Myocyte (in vitro differentiated cells): ENCODE measurements at places on chromosomes 11 and 22. TPM values are rescaled to one million over a fixed set of nuclear protein-coding genes. Genes with fewer than 3 reads are reported as not detected.
A peak's percentile ranks its signal among the peaks of the same experiment; 100 is the strongest.

- peak; percentile 9 for DNase-seq
Observed at GRCh38 chr11:14905104-14906033, 13.3 kb upstream of the CYP2R1 start.

The MS4A4A gene
- total RNA-seq, result not detected in 2 replicates

DNA sequence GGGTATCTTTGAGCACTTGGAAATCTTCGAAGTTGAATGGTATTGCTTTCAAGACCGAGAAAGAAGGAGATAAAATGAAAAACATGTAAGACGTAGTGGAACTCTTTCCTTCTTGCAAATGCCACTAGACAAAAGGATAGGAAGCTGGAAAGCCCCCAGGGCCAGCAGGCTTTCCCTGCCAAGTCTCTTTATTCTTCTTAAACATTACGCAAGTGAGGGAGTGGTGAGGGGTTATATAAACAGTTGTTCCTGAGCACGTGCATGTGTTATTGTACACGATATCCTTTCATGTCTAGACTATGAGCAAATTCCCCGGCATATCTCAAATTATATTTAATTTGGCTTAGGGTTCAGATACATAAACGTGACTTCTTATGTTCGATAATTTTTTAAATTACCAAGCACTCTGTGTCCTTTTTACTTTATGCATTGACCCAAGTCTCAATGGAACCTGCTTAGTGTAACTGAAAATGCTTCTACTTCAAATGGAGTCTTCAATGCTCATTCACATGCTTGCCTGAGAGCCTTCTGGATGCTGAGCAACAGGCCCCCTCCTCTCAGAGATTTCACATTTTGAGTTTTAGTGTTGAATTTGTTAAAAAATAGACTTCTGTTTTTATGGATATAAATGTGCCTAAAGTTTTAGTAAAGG, 59.0 kb downstream of the PPP2R1B start:
- peak; percentile 8 for DNase-seq

The ARHGAP8 gene
- total RNA-seq, result 0.13 and 1.9 TPM in 2 replicates

DNA sequence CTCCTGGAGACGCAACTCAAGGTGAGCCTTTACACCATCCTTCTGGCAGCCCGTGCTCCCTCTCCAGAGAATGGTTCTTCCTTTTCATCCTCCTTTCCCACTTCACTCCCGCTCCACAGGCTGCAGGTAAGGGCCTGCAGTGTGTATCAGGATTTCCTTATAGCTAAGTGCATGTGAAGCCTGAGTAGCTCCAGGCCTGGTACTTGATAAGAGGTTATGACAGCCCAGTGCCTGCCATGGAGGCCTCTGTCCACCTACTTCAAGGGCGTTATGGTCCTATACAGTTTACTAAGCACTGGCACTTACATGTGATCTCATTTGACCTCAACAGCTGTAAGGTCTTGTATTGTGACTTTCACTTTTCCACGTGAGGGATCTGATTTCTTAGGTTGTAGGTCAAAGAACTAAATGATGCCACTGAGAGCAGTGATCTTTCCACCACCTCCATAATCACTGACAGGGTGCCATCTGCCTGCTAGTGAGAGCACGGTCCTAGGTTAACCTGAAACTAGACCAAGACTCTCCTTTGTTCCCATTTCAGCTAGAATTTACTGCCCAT, 18.1 kb downstream of the SSH3 start:
- DNase-seq, result peak; percentile 7

DNA sequence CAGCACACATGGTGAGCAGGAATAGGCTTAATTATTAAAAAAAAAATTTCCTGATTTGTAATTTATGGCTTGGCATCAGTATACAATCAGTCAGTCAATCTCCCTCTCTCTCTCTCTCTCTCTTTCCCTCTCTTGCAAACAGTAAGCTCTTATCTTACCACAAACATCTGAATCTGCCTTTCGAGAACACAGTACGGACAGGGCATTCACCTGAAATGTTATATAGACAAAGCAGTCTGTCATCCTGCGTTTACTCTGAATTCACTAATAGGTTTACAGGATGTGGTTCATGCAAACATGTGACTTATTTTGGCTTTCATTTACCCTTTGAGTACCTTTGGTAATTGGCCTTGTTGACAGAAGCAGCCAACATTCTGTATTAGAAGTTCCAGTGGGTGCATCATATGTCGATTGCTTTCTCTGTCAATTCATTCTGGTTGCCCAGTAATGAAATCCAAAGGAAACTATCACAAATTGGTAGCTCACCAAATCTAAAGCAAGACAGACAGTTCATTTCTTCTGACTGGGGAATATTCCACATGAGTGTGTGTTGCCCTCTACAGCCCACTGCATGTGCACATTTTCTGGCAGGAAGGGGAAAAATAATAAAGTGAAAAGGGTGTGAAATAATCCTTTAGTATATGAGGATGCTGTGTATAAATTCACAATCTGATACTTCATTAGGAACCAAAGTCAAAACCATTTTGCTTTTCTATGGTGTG, 1058.2 kb downstream of the LRRC4C start:
- DNase-seq, result no peak

DNA sequence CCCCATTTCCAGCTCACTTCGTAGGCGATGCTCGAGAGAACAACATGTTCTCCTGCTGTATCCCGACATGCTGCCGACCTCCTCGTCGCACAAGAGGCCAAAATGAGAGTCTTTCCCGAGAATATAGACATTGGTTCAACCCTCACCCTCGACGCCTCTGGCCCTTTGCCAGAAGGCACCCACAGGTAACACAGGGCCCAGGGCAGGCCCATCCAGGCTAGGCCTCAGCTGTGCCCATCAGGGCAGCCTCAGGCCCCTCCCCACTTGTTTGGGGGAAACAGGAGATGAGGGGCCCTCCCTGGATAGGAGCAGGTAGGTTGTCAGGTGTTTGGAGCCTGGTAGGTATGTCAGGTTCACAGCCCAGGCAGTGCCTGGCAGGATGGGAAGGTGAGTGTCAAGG, 2.7 kb upstream of the RGL4 start:
- DNase-seq, result no peak

The KLHL22 gene
- 31.5 and 46.3 TPM in 2 replicates for total RNA-seq

The GNG3 gene
- not detected in 2 replicates for total RNA-seq

GRCh38 chr11:132576706-132577105, 955.6 kb downstream of the OPCML start:
- DNase-seq, result peak; percentile 88

DNA sequence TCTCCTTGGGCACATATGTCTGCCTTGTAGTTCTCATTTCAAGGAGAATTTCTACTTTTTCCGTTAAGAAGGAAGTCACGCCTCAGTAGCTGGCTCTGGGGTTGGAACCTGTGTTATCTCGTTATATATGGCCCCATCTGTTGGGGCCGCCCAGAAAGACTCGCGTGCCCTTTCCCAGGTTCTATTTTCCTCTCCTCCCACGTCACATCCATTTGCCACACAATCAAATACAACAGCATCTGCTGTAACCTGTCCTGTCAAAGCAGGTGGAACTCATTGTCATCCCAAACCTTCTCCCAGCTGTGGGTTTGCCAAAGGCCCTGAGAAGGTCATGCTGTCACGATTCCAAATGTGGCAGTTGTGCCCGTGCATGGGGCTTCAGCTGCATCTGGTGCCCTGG, 213.1 kb upstream of the ZBED5 start:
- DNase-seq, result no peak

The LIF gene
- total RNA-seq, result 13.5 and 14.8 TPM in 2 replicates

DNA sequence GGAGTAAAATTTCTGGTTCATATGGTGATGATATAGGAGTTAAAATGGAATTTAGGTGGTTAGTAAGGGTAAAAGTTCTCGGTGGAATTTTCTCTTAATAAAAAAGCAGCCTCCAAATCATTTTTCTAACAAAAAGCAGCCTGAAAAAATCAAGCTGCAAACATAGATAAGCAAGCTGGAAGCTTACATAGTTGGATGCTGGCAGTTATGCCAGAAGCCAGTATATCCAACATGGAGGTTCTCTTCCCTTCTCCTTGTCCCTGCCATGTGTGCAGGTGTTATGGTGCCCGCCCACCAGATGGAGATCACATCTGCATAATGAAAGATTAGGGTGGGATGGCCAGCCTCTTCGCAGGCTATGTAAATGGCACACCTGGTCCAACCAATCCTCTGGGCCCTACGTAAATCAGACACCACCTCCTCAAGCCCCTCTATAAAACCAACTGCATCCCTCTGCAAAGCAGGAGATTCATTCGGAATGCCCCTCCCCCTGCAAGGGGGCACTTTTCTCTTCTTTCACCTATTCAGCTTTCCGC, 22.4 kb downstream of the PIWIL3 start:
- no peak for DNase-seq

DNA sequence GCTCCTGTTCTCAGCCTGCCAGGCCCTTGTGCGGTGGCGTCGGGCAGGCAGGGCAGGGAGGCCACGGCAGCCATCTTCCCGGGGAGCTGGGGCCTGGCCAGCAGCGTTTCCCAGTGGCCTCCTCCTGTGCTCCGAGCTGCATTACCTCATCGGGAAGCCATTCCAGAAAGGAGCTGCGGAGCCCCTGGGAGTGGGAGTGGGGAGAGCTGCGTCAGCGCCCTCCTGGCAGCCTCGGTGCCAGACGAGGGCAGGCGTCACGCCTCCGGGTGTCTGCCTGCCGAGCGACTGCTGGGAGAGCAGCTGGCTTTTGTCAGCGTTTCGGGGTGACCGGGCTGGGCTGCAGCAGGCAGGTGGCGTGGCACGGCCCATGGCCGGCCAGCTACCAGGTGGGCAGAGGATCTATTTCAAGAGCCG, 30.9 kb upstream of the WNT7B start:
- DNase-seq, result peak; percentile 97

- no peak for DNase-seq
Observed at GRCh38 chr22:49284056-49284784, 543.5 kb downstream of the BRD1 start.

The TRIM22 gene
- total RNA-seq, result 61.0 and 81.6 TPM in 2 replicates

- DNase-seq, result no peak
Observed at GRCh38 chr11:78741741-78742140, 167.1 kb upstream of the NARS2 start.

The GGT5 gene
- total RNA-seq, result 20.5 and 30.7 TPM in 2 replicates

- no peak for DNase-seq
Observed at GRCh38 chr11:117410861-117411710, 83.4 kb downstream of the CEP164 start.

GRCh38 chr22:44729391-44730021, 22.9 kb upstream of the ARHGAP8 start:
- DNase-seq, result no peak

GRCh38 chr11:73288873-73289707, 17.0 kb downstream of the P2RY6 start:
- peak; percentile 77 for DNase-seq

The ENTHD1 gene
- not detected in 2 replicates for total RNA-seq

GRCh38 chr11:28794405-28794804, 686.2 kb downstream of the METTL15 start:
- no peak for DNase-seq

GRCh38 chr11:77199137-77199745, 71.2 kb downstream of the MYO7A start:
- no peak for DNase-seq

The CASP5 gene
- not detected in 2 replicates for total RNA-seq

The GPR83 gene
- total RNA-seq, result 0.05 TPM in 1 of 2 replicates, not detected in the other
